ENCODE measurements at places on chromosomes 2 and 18.

GRCh38 chr2:8002765-8003393 lies 679.0 kb upstream of the ID2 start:
- no peak for DNase-seq

DNA sequence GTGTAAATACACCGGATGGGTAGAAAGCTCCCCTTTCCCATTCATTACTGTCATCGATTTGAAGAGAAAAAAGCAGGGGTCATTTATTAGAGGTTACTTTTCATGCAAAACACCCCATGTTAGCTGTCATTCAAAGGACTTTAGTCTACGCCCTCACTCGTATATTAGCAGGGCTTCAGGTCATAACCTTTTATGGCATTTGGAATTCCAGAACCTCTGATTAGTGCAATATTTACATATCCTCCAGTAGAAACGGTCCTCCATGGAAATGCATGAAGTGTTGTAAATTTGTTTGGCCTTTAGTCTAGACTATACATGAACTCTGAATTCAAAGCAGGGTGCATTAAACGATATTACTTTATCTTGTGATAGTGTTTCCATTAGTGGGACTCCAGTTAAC lies 180.5 kb downstream of the ZNF516 start:
- DNase-seq, result no peak

DNA sequence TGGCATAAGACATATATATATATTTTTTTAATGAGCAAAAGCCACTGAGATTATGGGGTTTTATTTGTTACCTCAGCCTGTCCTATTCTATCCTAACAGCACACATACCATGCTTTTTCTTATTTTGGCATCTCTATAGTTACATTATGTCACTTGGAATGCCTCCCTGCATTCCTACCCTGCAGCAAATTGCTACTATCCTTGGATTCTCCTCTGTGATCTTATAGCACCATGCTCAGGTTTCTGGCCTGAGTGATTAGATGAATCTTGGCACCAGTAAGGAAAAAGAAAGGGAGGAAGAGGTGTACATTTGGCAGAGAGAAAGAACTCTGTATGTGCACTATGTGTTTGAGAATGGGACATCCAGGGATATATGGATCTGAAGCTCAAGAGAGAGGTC lies 86.3 kb upstream of the PELI1 start:
- DNase-seq, result no peak

DNA sequence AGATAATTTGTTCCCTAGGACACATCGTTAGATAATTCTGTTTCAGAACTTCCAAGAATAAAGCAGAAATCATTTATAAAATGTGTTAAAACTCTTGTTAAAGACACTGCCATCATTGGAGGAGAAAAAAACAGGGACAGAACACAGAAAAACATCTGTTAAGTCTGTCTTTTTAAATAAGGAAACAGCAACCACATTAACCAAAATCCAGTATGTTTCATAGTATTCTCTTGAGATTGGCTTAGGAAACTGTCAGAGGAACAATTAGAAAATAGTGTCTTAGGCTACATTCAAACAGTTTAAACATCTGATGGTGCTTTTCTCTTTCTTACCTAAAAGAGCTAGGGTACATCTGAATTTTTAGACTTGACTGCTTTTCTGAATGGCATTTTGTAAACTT lies 81.6 kb downstream of the PMS1 start:
- DNase-seq, result no peak

GRCh38 chr18:35084494-35085449 lies 43.6 kb downstream of the MAPRE2 start:
- DNase-seq, result no peak

DNA sequence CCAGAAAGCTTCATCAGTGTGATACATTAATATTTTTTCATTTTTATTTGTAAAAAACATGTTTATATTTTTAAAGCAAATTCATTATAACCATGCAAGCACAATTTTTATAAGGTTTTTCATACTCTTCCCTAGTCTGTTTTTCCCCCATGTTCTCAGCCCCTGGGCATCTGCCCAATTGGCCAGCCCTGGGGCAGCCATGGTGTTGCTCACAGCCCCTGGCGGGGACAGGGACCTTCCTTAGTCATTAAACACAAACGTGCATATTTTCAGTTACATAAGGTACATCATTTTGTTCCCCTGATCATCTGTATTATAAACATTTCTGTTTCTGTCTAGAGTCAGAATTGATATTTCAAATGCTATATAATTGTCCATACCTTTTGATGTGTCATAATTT lies 150.0 kb downstream of the ESCO1 start:
- DNase-seq, result no peak

DNA sequence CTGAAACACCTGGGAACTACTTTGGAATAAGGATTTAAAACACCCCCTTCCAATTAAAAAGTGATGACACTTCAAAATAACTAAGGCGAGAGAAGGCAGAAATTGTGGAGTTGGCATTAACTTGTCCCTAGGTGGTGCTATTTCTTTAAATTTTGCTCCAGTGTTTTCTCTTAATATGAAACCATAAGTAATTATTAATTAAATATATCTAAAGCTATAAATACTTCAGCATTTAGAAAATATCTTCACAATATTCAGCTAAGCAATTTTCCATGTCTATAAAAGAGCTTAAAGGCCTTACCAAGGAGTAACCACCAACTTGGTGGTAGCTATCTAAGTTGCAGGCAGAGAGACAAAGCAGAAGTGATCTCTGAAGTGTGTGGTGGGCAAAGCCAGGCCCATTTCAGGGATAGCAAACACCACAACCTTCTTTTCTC lies 186.8 kb upstream of the PGAP1 start:
- no peak for DNase-seq

DNA sequence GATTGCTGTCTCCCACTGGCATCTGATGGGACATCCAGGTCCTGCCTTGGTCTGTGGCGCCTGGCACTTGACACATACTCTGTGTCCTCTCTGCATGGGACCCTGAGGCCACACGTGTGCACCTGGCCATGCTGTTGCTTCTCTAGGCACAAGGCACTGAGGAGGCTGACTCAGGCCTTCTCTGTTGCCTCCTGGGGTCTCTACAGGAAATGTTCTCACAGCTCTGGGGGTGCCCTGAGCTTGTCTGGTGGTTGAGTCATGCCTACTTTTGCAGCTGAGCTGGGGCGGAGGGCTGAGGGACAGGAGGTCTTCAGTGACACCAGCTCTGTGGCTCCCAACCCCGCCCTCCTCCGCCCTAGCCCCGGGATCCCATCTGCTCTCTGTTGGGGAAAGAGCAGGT lies 207.0 kb upstream of the HS6ST1 start:
- no peak for DNase-seq

GRCh38 chr2:21245565-21245964 lies 121.8 kb downstream of the TDRD15 start:
- DNase-seq, result no peak

DNA sequence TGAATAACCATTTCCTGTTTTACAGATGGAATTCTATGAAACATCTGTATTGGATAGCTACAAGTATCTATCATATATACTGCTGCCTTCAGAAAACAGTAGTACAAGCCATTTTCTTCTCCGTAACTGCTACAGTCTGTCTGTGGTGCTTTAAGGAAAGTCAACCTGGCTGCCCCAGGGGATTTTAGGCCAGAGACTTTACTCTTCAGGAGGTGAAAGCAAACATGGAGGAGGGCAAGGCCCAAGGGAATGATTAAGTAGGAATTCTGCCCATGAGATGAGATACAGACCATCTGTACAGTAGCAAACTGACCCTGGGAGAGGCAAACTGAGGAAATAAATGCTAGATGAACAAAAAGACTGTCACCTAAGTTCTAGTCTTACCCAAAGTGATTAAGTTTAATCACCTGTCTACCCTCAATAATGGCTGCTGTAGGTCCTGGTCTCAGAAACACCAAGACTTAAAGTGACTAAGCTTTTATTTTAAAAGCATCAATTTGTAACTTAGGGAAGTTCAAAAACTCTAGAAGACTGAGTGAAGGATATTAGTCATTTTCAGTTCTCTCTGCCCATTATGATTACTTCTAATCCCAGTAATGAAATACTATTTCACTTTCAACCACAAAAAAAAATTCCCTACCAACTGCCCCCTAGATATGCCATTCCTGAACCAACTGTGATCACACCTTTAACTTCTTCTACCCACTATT lies 14.8 kb downstream of the MBD2 start:
- no peak for DNase-seq

GRCh38 chr18:54762386-54762785 lies 65.9 kb upstream of the RAB27B start:
- no peak for DNase-seq

- DNase-seq, result no peak
Measured at GRCh38 chr2:98476192-98476868, 31.7 kb downstream of the INPP4A start.

- no peak for DNase-seq
Measured at GRCh38 chr2:234705108-234705507, 208.2 kb upstream of the ARL4C start.

DNA sequence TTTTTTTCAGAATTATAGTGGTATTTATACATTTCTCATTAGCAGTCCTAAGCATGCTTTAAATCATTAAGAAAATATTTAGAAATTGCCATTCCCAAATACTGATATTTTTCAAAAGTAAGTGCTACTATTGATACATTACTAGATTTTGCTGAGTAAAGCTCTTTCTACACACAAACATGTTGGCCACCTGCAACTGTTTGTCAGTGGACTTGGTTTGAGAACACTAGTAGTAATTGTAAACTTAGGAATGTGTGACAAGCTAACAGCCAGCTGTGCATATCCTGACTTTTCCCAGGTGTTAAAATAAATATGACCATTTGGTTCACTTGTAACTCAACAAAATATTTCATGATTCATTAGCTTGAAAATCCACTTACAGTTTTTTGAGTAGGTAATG lies 103.1 kb downstream of the MSTN start:
- DNase-seq, result no peak

DNA sequence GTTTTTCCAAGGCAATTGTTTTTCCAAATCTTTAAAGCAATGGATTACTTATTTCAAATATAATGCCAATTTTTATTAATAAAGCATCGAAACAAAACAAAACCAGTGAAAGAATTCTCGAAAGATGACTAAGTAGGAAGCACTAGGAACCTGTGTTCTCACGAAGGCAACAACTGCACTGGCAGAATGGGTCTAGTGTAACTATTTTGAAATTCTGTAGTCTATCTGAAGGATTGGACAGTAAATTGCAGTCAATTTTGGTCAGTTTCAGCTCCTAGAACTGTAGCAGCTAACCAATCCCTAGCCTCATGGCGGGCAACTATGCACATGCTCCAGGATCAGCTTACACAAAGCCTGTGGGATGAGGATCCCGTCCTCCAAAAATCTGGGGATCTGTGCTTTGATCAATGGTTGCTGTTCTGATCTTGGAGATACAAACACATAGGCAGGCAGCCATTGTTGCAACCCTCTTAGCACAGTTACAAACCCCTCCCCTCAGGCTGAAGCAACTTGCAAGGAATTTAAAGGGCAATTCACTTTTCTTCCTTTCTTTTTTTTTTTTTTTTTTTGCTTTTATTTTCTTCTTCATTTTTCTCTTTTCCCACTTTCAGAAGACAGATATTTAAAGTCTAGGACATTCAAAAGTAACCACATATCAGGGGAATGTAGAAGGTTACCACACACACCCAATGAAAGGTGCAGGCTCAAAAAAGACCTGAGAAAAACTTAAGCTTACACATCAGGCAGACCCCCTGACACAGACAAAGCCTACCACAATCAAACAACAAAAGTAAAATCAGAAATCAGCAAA lies 147.6 kb downstream of the THADA start:
- no peak for DNase-seq

DNA sequence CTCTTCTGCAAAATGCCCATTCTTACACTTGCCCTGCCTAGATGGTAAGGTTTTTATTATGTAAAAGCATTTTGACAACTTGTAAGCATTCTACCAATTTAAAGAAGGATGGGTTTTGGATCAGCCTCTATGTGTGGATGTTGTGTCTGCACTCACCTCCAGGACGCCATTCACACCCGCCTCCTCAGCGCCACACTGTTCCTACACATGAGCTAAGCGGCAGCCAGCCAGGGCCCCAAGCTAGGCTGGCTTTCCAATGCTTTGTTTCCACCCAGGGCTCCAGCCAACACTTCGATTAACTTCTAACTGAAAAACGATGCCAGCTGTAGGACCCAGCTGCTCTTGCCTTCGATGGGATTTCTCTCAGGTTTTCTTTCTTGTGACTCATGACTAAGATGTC lies 73.3 kb upstream of the FZD7 start:
- DNase-seq, result no peak

- DNase-seq, result no peak
Measured at GRCh38 chr18:69265656-69266055, 135.0 kb upstream of the DOK6 start.

DNA sequence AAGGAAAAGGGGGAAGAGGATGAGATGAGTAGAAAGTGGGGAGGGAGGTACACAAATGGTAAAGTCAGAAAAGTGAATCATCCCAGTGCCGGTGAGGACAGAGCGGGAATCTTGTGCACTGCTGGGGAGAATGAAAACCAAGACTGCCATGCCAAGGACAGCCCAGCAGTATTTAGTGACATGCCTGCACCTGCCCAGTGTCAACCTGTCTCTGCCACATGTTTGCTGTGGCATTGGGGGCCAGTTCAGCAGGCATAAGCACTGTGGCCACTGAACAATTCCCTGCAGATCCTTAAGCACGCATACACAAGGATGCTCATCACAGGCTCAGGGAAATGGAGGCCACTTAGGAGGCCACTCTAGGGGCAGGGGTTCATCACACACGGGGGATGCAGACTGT lies 5.2 kb upstream of the KCNK3 start:
- DNase-seq, result no peak

GRCh38 chr2:223043164-223043941 lies 8.6 kb upstream of the KCNE4 start:
- no peak for DNase-seq

DNA sequence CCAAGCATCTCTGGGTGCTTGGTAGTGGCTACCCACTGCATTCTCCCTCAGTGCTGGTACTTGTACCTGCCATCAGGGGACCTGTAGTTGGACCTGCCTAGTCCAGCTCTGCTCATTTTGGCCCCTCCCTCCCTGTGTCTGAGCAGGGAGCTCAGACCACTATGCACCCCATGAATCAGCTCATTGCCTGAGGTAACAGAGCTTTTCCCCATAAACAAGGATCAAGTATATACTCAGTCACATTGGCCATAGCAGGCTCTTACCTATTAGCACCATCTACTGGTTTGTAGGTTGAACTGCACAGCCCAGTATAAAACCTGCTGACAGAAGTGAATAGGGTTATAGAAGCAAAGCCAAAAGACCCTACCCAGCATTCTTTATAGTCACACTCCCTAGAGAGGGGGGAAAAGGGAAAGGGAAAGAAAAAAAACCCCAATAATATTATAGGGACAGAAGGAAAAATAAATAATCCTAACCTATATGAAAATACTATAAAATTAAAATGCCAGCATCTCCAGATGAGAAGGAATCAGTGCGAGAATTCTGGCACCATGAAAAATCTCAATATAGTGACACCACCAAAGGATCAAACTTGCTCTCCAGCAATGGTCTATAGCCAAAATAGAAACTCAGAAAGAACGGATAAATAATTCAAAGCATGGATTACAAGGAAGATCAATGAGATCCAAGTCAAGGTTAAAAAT lies 6.9 kb upstream of the FLACC1 start:
- peak; percentile 5 for DNase-seq

Measured in effector CD4-positive, alpha-beta T cell (primary cell).